ENCODE measurements at places on chromosomes 1 and 21.

DNA sequence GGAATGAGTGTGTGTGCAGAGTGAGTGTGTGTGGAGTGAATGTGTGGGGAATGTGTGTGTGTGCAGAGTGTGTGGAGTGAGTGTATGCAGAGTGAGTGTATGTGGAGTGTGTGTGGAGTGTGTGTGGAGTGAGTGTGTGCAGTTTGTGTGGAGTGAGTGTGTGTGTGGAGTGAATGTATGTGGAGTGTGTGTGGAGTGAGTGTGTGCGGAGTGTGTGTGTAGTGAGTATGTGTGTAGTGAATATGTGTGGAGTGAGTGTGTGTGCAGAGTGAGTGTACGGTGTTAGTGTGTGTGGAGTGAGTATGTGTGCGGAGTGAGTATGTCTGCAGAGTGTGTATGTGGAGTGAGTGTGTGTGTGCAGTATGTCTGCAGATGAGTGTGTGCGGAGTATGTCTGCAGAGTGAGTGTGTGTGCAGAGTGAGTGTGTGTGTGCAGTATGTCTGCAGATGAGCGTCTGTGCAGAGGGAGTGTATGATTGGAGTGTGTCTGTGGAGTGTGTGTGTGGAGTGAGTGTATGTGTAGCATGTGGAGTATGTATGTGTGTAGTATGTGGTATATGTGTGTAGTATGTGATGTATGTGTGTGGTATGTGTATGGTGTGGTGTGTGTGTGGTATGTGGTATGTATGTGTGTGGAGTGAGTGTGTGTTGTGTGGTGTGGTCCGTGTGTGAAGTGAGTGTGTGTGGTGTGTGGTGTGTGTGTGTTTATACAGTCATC is 59.7 kb upstream of the CLDN14 start:
- DNase-seq: no peak

GRCh38 chr1:240314845-240315801 is 223.4 kb downstream of the FMN2 start:
- no peak for DNase-seq

DNA sequence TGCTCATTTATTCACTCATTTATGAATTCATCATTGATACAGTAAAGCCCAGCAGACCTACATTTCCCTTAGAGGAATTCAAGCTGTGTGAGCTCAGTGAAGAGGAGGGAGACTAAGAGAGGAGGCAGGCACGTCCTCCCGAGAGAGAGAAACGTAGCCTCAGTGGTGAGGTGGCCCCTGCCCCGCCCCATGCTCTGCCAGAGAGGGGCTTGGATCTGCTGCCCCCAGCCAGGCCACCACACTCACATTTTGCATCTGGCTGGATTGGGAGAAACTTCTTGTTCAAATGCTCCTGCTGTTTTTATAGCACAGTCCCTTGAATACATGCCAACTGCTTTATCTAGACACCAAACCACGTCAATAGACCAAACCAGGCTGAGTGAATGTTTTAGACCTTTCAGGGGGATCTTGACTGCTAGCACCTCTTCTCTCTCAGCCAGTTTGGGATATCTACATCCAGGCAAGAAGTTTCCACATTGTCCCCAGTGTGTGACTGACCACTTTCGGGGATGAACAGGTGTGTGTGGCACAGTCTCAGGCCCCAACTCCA is 67.7 kb upstream of the AJAP1 start:
- no peak for DNase-seq

DNA sequence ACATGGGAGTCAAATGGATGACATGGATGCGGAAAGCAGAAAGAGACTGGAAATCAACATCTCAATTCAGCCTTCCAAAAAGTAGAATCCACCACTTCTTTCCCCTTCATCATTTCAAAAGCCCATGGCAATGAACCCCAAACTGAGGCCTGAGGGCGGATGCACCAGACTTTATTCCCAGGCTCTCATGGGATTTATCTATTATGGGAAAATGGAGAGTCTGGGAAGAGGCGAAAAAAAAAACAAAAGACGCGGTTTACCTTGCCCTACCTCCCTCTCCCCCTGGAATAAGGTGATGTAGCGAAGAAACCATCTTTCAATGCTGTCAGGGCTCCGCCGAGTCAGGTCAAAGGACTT is 624 bp downstream of the KIFAP3 start:
- no peak for DNase-seq

- no peak for DNase-seq
Measured at GRCh38 chr1:115329965-115330364, 8.1 kb downstream of the NGF start.

GRCh38 chr1:111735858-111736544 is 3.2 kb downstream of the INKA2 start:
- no peak for DNase-seq

- no peak for DNase-seq
Measured at GRCh38 chr1:3029481-3029961, 8.3 kb downstream of the ACTRT2 start.

- DNase-seq: peak; percentile 87
Measured at GRCh38 chr1:21317035-21317689, 26.9 kb upstream of the ECE1 start.

Measured in uterus (tissue), 4 donors.